ENCODE measurements at places on chromosomes 1 and 21. TPM values are rescaled to one million over a fixed set of nuclear protein-coding genes. Genes with fewer than 3 reads are reported as not detected.

- DNase-seq, result no peak
These were observed 162.4 kb downstream of the PGBD5 start for GRCh38 chr1:230263568-230264195.

DNA sequence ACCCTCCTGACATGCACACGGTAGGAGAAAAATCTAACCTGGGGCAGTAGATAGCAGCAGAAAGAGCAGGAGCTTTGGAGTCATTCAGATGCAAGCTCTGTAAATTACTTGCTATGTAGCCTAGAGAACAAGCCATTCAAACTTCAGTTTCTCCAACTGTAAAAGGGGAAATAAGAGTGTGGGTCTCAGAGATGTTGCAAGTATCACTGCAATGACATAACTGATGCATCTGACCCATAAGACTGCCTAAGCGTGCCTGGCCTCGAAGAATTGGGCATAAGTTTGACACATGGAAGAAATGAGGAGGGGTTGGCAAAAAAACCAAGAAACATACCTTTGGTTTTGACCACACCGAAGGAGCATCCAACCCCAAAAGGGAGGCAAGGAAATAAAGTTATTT lies 5.2 kb downstream of the AK2 start:
- DNase-seq, result no peak

Gene PGLYRP4
- polyA plus RNA-seq, result not detected

DNA sequence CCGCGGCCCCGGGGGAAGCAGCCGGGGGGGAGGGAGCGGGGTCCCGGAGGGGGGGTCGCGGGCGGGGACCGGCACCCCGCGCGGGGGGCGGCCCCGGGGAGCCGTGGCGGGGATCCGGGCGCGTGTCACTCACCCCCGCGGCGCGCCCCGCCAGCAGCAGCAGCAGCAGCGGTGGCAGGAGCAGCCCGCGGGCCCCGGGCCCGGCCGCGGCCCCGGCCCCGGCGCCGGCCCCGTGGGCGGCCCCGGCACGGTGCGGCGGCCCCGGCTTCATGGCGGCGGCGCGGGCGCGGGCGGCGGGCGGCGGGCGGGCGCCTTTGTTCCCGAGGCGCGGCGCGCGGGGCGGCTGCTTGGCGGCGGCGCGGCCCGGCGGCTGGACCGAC lies 252 bp downstream of the SDC3 start:
- DNase-seq, result no peak

DNA sequence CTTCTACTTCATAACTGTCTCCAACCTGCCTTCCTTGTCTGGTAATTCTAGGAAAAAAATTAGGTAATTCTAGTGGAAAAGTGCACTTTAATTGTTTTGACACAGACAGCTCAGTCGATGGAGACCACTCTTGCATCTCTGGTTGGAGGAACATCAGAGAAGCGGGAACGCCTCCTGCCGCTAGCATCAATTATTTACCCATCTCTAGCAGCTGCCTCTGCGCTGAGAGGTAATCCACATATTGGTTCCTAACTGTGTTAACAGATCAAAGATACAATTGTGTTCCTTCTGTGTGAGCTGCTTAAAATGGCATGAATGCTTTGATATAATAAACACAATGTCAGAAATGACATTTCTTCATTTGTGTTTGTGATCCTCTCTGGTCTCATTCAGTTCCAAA lies 33.3 kb downstream of the C2CD2 start:
- DNase-seq, result no peak

Gene SEC16B
- 7.9 TPM for polyA plus RNA-seq

- no peak for DNase-seq
These were observed 391.0 kb downstream of the MATN1 start for GRCh38 chr1:30332116-30333094.

GRCh38 chr1:216330262-216330661 lies 93.0 kb downstream of the USH2A start:
- DNase-seq, result no peak

- DNase-seq, result peak; percentile 71
These were observed 475 bp upstream of the NPPB start for GRCh38 chr1:11858968-11859871.

Gene WARS2
- 18.8 TPM for polyA plus RNA-seq

Gene ORC1
- 3.5 TPM for polyA plus RNA-seq

Data from muscle of leg (tissue), 16 donors.